ENCODE measurements at places on chromosomes 5 and 9.

DNA sequence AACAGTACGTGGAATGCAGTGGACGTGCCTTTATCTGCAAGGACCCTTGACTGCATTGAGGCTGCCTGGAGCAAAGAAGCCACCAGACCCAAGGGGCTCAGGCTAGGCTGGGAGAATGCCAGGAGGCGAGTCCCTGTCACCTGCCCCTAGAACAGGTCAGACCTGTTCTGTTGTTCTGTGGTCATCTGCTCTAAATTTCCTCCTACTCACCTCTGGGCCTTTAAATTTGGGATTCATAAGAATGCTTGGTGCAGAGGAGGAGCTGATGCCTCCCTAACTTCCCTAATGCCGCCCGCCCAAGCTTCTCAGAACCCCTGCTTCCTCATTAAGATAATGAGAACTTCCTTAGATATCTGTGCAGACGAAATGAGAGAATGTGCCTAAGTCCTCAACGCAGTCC is 32.0 kb downstream of the DAPK1 start:
- no peak for DNase-seq

GRCh38 chr5:87121304-87122150 is 146.2 kb upstream of the RASA1 start:
- peak; percentile 9 for DNase-seq

GRCh38 chr9:38642951-38643814 is 22.8 kb upstream of the ANKRD18A start:
- no peak for DNase-seq

DNA sequence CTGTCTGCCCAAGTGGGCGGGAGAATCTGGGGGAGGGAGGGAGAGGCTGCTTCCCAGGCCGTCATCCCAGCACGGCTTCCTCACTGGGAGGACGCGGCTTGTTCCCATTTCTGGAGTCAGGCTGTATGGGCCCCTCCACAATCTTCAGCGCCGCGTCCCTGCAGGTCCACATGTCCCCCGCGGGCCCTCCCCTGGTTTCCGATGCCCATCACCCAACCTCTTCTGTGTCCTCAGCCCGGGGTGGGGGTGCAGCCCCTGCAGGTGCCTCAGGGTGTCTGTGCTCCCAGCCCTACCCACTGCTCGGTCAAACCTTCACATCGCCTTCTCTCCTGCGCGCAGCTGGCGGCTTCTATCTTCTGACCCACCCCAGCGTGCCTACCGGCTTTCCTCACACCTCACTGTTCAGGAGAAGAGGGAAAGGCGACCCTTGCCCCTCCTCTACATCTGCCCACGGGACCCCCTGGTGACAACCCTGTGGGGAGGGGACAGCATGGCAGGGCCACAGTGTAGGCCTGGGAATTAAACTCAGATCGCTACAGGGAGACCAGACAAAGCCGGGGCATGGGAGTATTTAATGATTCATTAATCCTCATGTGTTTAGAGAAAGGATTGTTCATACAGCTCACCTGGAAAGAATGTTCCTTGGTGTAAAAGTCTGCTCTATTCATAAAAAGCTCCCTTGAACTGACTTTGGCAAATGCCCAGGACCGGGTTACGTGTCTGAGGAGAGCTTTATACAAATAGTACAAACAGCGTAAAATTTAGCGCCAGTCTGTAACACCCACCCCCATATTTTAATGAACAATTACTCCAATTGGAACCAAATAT is 145.1 kb downstream of the IRX1 start:
- DNase-seq = no peak

GRCh38 chr9:100150214-100150613 is 51.2 kb downstream of the INVS start:
- no peak for DNase-seq

GRCh38 chr5:66169534-66169933 is 25.4 kb downstream of the SREK1 start:
- no peak for DNase-seq

DNA sequence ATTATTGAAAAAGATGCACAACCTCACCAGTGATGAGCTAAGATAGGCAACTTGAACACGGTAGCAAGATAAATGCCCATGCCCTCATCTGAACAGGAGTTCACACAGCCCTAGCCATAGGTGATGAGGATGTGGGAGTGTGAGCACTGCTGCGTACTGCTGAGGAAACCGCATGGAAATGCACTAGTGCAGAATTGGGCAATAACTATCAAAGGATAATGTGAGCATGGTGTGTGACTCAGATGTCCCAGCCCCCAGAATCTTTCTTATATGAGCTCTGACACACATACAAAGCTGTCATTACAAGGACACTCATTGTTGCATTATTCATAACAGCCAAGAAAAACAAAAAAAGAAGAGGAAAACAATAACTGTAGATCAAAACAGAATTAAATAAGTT is 521.2 kb downstream of the IRX1 start:
- DNase-seq = no peak

- DNase-seq = no peak
Measured at GRCh38 chr9:126528111-126528510, 85.6 kb upstream of the LMX1B start.

GRCh38 chr5:172881691-172882370 is 47.8 kb downstream of the ERGIC1 start:
- DNase-seq = no peak

DNA sequence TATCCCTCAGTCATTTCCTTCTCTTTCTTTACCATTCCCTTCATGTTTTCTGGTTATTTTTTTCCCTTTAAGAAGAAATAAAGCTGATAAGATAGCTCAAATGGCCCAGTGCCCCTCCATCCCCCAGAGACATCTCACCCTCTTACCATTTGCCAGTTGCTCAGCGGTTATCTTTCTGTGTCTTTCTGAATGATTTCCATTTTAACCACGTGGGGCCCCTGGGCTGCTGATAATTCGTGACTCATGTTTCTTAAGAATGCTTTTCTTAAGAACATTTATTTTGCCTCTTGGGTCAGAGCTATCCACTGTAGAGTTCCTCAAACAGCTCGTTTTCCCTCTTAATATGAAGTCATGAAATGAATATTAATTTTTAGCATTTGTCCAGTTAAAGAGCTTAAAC is 147.8 kb downstream of the MAST4 start:
- DNase-seq = no peak

- no peak for DNase-seq
Measured at GRCh38 chr5:118882666-118883065, 105.7 kb downstream of the DTWD2 start.

- no peak for DNase-seq
Measured at GRCh38 chr5:97046270-97046982, 96.0 kb downstream of the LIX1 start.

GRCh38 chr5:147140558-147140957 is 94.3 kb upstream of the STK32A start:
- DNase-seq = no peak

- DNase-seq = no peak
Measured at GRCh38 chr9:73135394-73135793, 16.3 kb upstream of the ANXA1 start.

DNA sequence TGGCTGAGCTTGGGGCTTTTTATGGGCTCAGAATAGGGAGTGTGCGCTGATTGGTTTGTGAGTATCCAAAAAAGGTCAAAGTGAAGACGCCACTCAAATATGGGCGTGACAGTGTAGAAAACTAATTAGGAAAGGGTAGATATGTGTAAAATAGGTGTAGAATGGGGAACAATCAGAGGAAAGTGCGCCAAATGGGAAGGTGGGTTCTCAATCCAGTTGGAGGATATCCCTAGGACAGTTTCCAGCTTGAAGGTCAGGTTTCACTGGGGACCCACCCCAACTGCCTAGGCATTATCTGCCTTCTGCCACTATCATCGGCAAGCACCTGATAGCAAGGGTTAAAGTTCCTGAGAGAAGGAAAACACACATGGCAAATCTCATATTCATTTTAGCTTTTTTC is 9.3 kb upstream of the MOCS2 start:
- DNase-seq = no peak

- no peak for DNase-seq
Measured at GRCh38 chr5:64505769-64506566, at the start of gene RGS7BP. RGS7BP (plus strand) TSS chr5:64506015; CDS start chr5:64506625, 610 bp downstream.

- no peak for DNase-seq
Measured at GRCh38 chr9:86653466-86653865, 293.8 kb downstream of the GAS1 start.

GRCh38 chr9:136950656-136951276 is 1.3 kb upstream of the LCN12 start:
- DNase-seq = no peak

DNA sequence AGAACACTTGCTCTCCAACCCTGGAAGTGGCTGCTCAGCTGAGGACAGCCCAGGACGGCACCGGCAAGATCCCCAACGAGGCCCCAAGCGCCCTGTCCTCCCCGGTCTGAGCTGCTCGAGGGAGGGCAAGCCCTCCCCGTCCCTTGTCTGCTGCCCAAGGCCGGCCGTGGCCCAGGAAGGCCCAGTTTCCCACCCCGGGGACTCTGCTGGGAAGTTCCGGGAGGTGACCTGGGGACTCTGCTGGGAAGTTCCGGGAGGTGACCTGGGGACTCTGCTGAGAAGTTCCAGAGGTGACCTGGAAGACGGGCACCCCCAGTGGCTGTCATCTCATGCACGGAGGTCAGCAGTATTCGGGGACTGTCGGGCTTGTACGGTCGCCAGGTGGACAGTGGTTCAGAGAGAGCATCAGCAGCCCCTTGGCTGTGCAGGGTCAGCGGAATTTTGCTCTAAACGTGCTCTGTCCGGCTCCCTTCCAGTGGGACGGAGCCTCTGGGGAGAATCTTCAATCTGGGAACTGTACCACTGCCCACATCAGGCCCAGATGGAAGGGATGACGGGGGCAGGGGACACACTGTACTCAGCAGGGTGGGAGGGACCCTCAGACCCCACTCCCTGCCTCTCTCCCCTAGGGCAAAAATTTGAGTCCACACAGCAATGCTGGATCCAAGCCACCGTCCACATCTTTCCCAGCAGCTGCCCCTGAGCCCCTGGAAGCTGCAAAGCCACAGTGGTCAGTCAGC is 7.2 kb downstream of the NACC2 start:
- no peak for DNase-seq

GRCh38 chr9:101966691-101967090 is 228.2 kb upstream of the GRIN3A start:
- DNase-seq = no peak

DNA sequence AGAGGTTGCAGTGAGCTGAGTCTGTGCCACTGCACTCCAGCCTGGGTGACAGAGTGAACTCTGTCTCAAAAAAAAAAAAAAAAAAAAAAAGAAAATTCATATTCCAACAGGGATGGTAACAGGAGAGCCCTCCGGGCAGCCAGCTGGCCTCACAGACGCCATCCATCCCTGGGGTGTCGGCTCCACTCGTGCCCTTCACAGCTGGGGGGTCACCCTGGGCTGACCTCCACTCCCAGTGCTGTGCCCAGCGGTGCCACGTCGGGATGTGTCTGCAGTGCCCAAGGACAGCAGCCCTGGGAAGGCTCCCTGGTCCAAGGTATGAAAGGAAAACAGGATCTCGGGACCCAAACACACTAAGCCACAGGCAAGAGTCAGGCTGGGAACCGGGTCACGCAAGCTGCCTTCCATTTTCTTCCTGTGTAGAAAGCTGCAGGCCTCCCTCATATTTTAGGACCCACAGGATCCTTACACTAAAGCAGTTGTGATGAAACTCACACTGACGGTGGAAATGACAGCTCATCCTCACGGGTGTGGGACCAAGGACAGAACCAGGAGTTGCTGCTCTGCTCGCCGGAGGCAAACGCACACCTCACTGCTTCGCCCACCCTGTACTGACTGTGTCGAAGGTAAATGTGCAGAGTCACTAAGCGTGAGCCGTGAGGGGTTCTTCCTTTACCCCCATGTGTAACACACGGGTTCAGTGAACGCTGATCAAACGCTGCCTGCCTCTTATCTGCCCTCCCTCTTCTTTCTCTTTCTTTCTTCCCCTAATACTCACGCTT is 5.3 kb downstream of the SLC12A7 start:
- DNase-seq = no peak

DNA sequence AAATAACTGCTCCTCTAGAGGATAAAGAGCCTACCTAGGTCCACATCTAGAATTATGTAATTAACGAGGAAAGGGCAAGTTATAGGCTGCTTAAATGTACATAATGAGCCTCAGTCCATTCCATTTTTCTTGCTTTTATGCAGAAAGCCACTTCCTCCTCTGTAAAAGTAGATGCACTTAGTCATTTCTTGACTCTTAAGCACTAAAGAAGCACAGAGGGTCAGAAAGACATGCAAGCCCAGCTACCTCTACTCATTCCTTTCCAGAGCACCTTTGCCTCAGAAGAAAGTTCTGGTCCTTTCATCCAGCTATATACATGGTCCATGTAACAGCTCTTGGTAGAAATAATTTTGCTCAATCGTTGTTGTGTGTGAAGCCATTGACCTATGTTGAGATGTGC is 308.0 kb upstream of the NREP start:
- DNase-seq = no peak

DNA sequence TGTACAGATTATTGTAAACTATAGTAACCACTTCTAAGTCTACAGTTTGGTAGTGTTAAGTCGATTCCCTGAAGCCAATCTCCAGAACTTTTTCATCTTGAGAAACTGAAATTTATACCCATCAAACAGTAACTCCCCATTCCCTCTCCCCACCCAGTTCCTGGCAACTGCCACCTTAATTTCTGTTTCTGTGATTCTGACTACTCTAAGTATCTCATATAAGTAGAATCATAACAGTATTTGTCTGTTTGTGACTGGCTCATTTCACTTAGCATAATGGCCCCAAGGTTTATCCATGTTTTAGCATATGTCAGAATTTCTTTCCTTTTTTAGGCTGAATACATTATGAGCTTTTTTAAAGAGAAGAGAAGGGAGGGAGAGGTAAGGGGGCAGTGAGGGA is 61.4 kb downstream of the SPOCK1 start:
- DNase-seq = no peak

GRCh38 chr5:132506094-132506692 is 15.6 kb upstream of the IRF1 start:
- DNase-seq = no peak

- no peak for DNase-seq
Measured at GRCh38 chr5:140118302-140118936, 4.5 kb downstream of the PURA start.

DNA sequence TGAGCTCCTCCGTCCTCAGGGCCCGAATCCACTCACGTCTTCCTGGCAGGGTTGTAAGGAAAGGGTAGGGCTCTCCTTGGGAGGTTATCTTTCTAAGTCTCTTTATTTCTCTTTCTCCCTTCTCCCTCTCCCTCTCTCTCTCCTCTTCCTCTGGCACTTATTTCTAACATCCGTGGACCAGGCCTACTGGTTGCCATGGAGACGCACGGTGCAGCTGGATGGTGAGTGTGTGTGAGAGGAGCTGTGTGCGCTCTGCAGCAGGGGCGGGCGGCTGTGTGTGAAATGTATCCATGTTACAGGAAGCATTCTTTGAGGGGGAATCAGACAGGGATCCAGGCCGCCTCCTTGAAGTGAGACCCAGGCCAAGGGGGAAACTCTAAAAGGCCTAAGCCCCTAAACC is 32.2 kb downstream of the PCDH1 start:
- DNase-seq = no peak

DNA sequence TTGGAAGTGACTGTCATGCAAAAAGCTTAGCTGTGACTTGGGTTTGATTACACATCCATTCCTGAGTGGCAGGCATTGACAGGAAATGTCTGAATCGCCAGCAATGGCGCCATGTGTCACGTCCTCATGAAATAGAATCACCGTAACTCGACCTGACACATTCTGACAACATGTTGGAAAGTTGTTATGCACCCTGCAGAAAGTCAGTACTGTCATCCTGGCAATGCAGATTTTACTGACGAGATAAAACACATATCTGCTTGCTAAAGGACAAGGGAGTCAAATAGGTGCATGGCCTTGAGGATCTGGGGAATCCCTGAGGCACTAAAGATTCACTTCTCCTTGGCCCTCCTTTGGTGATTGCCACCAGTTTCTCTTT is 344.2 kb downstream of the SPATA31D1 start:
- DNase-seq = no peak

GRCh38 chr5:65075623-65076250 is 307.0 kb downstream of the CWC27 start:
- no peak for DNase-seq

GRCh38 chr9:127706836-127707241 is at the start of gene CFAP157:
CFAP157 (plus strand) TSS chr9:127706988; CDS start chr9:127707032, 44 bp downstream.
- DNase-seq = no peak
